ENCODE measurements at places on chromosomes 7 and 10.

GRCh38 chr10:118042336-118042735, 4.4 kb downstream of the RAB11FIP2 start:
- DNase-seq, result no peak

GRCh38 chr7:8499128-8499527, 65.7 kb downstream of the NXPH1 start:
- no peak for DNase-seq

GRCh38 chr10:25101461-25102146, 73.2 kb upstream of the GPR158 start:
- no peak for DNase-seq

DNA sequence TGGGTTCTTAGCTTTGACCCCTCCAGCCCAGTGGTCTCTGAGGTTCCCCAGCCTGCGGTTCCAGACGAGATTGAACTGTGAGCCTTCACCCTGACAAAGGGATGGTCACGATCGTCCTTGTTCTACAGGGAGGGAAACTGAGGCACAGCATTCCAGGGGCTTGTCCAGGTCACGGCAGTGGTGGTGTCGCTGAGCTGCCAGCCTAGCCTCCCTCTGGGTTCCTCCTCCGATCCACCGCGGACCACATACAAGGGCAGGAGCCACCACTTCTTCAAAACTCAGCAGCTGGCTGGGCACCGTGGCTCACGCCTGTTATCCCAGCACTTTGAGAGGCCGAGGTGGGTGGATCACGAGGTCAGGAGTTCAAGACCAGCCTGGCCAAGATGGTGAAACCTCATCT, 35.8 kb downstream of the ELFN1 start:
- no peak for DNase-seq

DNA sequence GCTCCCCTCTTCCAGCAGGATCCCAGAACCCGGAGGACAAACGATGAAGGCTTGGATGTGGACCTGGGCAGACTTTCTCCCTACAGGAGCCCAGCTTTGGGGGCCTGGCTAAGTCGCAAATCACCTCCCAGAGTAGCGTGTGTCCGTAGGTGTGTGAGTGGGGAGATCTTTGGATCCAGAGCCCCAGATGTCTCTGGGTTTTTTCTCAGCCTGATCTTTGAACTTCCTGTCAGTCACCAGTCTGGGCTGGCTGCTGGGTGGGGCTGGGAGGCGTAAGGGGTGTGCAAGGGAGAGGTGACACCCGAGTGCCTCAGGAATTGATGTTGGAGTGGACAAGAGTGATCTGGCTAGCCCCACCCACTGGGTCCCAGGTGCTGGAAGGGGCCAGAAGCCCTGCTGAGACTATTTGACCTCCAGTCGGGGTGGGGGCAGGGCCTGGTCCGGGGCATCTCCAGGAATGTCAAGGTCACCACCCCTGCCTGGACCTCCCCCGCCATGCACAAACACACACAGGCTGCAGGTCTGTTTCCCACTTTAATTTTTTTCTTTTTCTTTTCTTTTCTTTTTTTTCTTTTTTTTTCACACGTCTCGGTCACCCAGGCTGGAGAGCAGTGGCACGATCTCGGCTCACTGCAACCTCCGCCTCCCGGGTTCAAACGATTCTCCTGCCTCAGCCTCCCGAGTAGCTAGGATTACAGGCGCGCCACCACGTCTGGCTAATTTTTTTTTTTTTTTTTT, at the start of gene MOGAT3:
Gene MOGAT3, minus strand, starts transcription at position 175 of the 738 bp plus-strand sequence. CDS start 182 bp downstream, outside the sequence.
- no peak for DNase-seq

DNA sequence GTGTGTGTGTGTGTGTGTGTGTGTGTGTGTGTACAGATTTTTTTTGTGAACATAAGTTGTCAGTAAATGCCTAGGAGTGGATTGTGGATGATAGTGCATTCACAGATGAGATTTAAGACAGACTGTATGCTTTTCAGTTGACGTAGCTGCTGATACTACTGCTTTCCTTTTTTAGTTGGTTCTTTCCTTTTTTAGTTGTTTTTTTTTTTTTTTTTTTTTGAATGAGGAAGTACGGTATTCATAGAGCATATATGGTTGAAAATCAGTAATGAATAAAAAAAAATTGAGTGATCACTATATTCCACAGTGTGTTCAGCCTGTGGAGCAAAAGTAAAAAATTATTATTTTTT, 80.5 kb downstream of the RBM33 start:
- DNase-seq, result no peak

DNA sequence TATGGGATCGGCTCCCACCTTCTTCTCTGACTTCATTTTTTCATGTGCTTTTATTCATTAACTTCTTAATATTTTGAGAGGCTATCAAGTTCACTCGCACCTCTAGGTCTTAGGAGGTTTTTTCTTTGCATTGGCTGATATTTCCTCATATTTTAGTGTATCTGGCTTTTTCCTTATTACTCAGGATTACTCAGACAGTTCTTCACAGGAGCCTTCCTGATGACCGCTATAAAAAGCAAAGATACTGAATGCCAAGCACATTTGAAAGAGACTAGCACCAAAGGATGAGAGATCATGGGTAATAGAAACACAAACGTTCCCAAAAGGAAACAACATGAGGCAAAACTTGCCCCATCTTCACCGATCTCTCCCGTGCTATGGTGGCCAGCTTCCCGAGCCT, 409.2 kb upstream of the KLF6 start:
- DNase-seq, result no peak

- DNase-seq, result no peak
These were observed 166.3 kb downstream of the NEURL1 start for GRCh38 chr10:103659674-103660363.

GRCh38 chr10:44978570-44979280, at the start of gene DEPP1:
DEPP1 (minus strand) TSS chr10:44978809; CDS start chr10:44978030, 779 bp downstream.
- DNase-seq, result peak; percentile 77

GRCh38 chr7:129807863-129808262, 144.9 kb downstream of the UBE2H start:
- DNase-seq, result no peak

GRCh38 chr7:115047958-115048720, 126.2 kb downstream of the MDFIC start:
- no peak for DNase-seq

DNA sequence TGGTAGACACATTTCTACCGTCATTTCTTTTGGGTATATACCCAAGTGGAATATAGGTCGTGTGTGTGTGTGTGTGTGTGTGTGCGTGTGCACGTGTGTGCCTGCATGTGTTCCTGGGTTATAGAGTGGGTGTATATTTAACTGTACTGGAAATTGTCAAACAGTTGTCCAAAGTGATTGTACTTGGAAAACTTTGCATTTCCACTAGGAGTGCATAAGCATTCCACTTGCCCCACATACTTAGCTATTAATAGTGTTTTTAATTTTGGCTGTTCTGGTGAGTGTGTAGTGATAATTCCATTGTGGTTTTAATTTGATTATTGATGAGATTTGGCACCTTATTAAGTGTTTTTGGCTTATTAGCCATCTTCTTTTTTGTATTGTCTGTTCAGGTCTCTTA, 25.9 kb downstream of the TRUB1 start:
- no peak for DNase-seq

GRCh38 chr10:8041992-8042720, 12.3 kb upstream of the GATA3 start:
- DNase-seq, result no peak

- DNase-seq, result no peak
These were observed 4.7 kb upstream of the TEX36 start for GRCh38 chr10:125687507-125688185.

GRCh38 chr7:34107276-34107675, 201.9 kb downstream of the BMPER start:
- DNase-seq, result no peak

- DNase-seq, result no peak
These were observed 102.4 kb upstream of the VWC2 start for GRCh38 chr7:49670991-49671390.

GRCh38 chr7:81264116-81264515, 345.3 kb upstream of the SEMA3C start:
- no peak for DNase-seq

DNA sequence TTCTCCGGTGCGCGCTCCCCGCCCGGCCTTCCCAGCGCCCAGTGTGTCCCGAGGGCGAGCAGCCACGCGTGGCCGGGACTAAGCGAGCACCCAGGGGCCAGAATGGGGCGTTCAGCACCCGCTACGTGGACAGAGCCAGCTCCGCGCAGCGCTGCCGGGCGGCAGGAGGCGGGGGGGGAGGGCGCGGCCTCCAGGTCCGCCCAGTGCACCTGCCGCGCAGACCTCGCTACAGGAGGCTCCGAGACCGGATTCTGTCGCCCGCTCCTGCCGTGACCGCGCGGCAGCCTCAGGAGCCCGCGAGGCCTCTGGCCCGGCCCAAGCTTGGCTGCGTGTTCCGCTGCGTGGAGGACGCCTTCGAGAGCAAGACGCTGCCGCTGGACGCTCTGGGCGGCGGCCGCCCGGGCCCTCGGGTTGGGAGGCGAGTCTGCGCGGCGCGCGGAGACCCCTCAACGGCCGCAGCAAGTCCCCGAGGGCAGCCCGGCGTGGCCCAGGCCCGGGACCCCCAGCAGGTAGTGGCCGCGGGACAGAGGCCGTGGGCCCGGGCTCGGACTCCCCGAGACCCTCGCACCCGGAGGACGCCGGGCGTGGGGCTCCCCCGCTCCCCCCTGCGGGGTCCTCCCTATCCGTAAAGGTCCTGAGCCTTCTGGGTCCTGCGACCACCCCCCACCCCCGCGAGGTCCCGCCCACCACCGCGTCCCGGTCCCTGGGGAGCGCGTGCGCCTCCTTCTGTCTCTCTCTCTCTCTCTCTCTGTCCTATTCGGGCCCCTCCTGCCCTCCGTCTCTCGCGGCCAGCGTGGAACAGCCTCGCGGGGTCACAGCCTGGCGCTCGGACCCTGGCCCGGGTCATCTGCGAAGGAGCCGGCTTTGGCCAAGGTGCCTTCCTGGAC, 904 bp upstream of the DPYSL4 start:
- no peak for DNase-seq

DNA sequence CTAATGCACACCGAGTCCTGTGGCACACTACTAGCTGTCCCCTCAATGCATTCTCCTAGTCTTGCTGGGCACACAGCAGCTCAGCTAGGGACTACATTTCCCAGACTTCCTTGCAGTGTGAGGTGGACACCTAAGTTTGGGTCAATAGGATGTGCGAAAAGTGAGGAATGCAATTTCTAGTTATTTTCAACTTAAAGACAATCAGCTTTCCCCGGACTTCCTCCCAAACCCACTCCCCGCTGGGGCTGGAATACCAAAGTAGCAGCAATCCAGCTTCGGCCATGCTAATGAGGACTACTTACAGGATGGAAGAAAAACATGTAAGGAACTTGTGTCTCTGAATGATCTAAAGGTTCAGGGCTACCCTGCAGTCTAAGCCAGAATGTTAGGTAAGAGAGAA, 286.4 kb upstream of the LRRN3 start:
- peak; percentile 5 for DNase-seq

- DNase-seq, result no peak
These were observed 23.4 kb downstream of the LOXL4 start for GRCh38 chr10:98244586-98244985.

DNA sequence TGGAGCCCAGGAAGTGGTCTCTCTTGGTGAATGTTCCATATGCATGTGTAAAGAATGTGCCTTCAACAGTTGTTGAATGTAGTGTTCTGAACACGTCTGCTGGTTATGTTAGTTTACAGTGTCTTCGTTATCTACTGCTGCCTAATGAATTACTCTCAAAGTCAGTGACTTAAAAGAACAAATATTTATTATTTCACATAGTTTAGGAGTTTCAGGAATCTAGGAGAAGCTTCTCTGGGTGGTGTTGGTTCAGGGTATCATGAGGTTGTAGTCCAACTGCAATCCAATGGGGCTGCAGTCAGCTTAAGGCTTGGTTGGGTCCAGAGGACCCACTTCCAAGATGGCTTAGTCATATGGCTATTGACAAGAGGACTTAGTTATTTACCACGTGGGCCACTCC, 36.6 kb upstream of the IGFBP3 start:
- no peak for DNase-seq

DNA sequence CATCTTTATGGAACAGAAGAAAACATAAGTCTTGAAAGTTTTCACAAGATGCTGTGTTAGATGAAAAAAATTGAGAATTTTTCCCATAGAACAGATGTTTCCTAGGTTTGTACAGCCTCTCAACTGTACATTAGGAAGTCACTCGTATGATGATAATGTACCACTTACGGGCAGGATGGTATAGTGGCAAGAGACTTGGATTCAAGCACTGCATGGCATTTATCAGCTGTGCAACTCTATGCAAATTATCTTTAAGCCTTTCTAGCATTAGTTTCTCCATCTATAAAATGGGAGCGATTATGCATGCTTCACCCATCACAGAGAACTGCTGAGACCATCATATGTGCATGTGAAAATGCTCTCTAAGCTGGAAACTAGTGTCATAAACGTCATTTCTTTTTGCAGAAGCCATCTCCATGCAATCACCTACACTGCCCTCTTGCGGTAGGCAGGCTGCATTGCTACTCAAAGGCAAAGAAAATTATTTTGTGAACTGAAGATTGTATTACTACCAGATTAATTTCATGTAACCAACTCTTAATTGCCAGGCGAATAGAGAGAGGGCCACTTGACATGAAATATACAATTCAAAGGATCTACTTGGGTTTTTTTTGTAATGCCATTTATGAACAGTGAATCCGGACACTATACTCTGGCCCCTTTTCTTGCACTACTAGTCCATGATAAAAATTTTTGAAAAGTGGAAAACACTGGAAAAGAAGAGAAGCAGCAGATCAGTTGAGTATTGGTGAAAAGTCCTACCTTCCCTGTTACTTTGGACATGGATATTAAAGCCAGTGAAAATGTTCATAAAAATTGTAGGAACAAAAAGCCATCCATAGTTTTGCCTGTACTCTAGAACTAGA, 102.3 kb downstream of the JAZF1 start:
- peak; percentile 35 for DNase-seq

- DNase-seq, result no peak
These were observed 18.2 kb downstream of the ANLN start for GRCh38 chr7:36407636-36408550.

GRCh38 chr7:36623247-36623646, 101.0 kb downstream of the AOAH start:
- no peak for DNase-seq

DNA sequence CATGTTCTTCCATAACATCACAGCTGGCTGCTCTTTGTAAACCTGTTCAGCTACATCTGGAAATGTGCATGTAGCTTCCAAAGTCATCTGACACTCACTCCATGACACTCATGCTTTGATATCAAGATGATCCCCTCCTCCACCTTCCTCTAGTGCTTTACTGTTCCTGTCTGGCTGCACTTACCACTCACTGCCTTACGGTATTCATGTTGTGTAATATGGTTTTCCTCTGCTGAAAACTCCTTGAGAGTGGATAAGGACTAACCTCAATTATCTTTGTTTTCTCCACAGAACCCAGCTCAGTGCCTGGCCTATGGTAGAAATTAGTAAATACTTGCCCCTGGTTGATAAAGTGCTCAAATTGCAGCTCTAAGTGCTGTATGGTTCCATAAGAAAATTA, 483.9 kb downstream of the HTR7 start:
- DNase-seq, result no peak

DNA sequence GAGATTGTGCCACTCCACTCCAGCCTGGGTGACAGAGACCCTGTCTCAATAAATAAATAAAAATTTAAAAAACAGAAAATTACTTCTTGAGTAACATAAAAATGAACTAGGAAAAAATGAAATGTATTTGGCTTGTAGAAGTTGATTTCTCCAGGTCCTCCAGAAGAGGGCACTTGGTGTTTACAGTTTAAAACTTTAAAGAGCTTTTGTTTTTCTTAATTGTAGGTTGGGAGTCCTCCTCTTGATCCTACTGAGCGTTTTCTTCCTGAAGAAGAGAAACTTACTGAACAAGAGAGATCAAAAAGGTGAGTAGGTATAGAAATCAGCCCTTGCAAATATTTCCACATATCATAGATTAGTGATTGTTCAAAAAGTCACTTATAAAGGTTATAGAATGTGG, 16.2 kb downstream of the KIFBP start:
- DNase-seq, result no peak

Data from NT2/D1 (cell line).